ENCODE measurements at places on chromosomes 5 and 9. TPM values are rescaled to one million over a fixed set of nuclear protein-coding genes. Genes with fewer than 3 reads are reported as not detected.
A peak's percentile ranks its signal among the peaks of the same experiment; 100 is the strongest.

The N4BP3 gene
- total RNA-seq: 1.9 TPM

The FSTL4 gene
- total RNA-seq: not detected

The PCDHA10 gene
- not detected for total RNA-seq

GRCh38 chr9:132610661-132611060, 28.3 kb downstream of the BARHL1 start:
- no peak for DNase-seq

DNA sequence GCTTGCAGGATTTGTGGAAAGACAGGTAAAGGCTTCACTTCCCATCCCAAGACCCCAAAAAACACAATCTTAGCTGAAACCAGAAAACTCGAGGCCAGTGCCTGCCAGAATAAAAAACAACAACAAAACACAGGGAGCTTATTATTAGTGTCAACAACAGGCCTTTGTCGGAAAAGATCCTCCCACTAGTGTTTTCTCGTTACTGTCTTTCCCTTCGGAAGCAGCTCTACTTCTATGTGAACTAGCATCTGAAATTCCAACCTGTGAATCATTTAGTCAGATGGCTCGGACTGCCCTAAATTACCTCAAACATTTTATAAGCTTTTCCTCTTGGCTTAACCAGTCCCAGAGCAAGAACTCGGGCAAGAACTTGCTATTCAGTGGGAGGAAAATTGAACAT, 122.2 kb upstream of the GNA14 start:
- no peak for DNase-seq

The HAVCR1 gene
- not detected for total RNA-seq

The PROB1 gene
- total RNA-seq: 40.4 TPM

The IL7R gene
- total RNA-seq: 0.61 TPM

The AGGF1 gene
- 20.0 TPM for total RNA-seq

DNA sequence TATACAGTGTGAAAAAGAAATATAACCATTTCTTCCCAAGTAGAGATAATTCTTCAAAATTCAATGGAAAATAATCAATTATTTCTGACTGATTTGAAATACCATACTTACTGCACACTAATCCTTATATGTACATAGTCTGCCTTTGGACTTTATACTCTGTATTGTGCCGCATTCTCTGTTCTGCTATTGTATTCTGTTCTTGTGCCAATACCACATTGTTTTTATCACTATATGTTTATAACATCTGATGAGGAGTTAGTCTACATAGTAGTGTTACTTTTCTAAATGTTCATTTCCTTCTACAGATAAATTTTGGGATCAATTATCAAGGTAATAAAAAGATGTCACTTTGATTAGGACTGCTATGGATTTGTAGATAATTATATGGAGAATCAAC, 16.7 kb upstream of the ZNF462 start:
- no peak for DNase-seq

DNA sequence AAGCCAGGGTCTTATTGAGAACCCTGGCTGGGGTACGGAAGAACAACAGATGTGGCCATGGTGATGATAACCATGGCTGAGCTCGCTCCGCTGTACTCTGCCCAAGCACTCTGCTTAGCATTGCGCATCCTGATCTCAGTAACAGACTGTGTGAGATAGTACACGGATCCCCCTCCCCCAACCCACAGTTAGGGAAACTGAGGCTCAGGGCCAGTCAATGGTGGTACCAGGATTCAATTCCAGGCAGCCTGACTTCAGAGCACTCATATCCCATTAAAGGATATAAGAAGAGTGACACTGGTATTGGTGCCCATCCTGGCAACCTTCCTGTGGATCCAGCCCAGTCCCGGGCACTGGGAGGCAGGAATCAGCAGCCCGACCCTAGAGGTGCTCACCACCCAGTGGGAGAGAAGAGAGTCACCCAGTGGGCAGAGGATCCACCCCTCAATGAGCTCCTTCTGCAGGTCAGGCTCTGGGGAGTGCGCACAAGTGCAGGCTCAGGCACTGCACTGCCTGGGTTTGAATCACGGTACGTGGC, 26.5 kb upstream of the KIF12 start:
- no peak for DNase-seq

GRCh38 chr5:123756318-123756665, 244.3 kb downstream of the CSNK1G3 start:
- no peak for DNase-seq

- DNase-seq: peak; percentile 54
Observed at GRCh38 chr9:134474055-134474370, 147.8 kb downstream of the RXRA start.

GRCh38 chr9:137960496-137960895, 82.9 kb downstream of the CACNA1B start:
- no peak for DNase-seq
